IMR-90 (cell line): ENCODE measurements at places on chromosomes 11 and 22. TPM values are rescaled to one million over a fixed set of nuclear protein-coding genes. Genes with fewer than 3 reads are reported as not detected.

GRCh38 chr11:92632495-92632894, 337.0 kb upstream of the MTNR1B start:
- no peak for DNase-seq

The DDI1 gene
- polyA plus RNA-seq = not detected in 2 replicates

- no peak for DNase-seq
Measured at GRCh38 chr11:121499405-121499804, 46.6 kb upstream of the SORL1-AS1 start.

DNA sequence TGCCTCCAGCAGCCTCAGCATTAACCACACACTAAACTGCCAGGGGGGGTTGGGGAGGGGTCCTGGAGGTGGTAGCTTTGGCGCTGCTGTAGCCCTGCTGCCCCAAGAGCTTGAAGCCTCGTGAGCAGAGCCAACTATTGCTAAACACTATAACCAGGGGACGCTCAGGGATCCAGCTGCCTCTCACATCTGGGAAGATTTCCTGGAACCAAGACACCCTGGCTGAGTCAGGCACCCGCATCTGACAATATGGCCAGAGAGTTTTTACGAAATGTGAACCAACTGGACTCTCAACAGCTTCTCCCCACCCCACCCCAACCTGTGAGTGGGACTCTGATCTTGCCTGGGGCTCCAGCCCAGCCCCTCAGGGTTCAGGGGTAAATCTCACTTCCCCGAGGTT, 14.3 kb downstream of the C1QTNF6 start:
- DNase-seq = no peak

DNA sequence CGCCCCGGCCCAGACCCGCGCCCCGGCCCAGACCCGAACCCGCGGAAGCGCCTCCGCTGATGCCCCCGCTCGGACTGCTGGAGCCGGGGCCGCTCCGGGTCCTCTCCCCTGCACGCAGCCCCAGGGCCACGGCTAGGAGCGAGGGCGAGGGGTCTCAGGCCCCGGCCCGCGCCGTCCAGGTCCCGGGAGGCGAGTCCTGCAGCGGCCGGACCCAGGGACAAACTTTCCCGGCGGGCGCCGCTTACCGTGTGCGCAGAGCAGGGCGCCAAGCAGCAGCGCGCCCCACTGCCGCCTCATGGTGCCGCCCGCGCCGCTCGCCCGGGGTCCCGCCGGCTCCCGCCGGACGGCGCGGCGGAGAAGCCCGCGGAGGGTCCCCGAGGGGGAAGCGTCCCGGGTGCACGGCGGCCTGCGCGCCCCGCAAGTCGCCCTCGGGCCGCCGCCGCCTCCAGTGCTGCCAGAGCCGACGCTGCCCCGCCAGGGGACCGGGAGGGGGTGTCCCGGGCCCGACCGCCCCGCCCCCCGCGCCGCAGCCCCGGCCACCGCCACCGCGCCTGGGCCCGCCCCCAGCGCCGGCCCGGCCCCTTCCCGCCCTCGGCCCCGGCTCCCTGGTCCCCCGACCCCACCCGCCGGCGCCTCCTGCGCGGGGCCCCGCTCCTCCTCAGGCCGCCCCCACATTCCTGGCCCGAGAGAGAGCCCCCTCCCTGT, at the start of gene LRP4:
Gene LRP4 (minus strand): TSS at position 468 of the 705 bp plus-strand sequence. CDS start 171 bp downstream, at position 297.
- no peak for DNase-seq

- peak; percentile 35 for DNase-seq
Measured at GRCh38 chr11:115964091-115964490, 459.9 kb upstream of the CADM1 start.

The KRTAP5-1 gene
- not detected in 2 replicates for polyA plus RNA-seq

The P4HA3 gene
- 4.9 and 5.7 TPM in 2 replicates for polyA plus RNA-seq

The EP300 gene
- polyA plus RNA-seq = 21.9 and 23.3 TPM in 2 replicates

The KRTAP5-11 gene
- polyA plus RNA-seq = not detected in 2 replicates

The RFPL2 gene
- not detected in 2 replicates for polyA plus RNA-seq

DNA sequence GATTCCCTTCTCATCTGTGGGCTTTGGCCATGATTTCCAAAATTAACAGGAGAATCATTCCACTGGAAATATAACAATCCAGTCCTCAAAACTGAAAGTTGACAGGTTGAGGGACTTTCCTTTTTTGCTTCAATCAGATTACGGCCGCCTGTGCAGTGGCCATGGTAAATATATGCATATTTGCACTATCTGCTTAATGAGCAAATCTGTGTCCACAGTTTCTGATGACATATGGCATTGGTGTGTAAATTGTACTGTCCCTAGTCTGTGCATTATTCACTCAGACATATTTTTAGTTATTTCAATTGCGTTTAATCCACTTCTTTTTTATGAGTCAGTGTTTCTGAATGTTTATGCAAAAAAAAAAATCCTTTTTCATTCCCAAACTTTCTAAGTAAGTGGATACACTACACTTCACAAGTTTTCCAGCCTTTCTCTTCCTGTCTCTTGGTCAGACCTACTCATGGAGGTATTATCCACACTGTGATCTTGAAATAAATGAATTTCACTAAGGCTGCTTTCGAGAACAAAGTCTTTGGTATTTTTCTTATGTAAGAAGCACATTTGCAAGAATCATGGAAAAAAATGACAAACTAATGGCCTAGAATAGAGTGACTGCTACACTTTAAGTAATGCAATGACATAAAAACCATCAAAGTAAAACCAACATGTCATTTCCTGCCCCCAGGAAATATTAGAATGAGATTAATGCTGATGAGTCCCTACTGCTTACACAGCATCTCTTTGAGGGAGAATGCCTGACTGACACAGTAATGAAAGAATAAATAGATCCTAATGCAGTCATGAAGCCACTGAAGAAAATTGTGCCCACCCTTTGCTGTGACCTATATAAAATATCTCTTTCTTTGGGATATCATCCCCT, 76.4 kb upstream of the MTNR1B start:
- DNase-seq = no peak

The LRP5 gene
- 15.0 and 19.0 TPM in 2 replicates for polyA plus RNA-seq

- no peak for DNase-seq
Measured at GRCh38 chr11:75588051-75588481, 26.0 kb downstream of the SERPINH1 start.
